ENCODE measurements at places on chromosomes 7 and 10.

GRCh38 chr7:157386979-157387800 is 50.4 kb downstream of the DNAJB6 start:
- peak; percentile 89 for DNase-seq

DNA sequence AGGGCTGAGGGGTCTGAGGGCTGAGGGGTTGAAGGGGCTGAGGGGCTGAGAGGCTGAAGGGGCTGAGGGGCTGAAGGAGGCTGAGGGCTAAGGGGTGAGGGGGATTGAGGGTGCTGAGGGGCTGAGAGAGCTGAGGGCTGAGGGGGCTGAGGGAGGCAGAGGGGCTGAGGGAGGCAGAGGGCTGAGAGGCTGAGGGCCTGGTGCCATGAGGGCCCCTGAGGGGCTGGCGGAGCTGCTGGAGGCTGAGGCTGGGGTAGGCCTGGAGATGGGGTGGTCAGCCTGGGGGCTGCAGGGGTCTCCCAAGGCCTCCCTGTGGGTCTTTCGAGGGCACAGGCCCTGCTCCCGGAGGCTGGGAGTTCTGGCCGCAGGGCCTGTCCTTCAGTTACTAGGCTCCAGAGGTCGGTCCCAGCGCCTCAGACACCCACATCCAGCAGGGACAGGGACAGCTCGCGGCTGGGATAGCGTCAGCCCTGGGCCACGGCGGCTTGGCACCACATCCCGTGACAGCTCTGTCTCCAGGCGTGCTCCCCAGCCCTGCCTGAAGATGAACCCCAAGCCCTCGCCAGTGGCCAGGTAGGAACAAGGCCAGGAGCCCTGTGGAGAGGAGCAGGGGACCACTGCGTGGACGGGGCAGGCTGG is 16.9 kb downstream of the MYO1G start:
- no peak for DNase-seq

GRCh38 chr7:77657427-77658224 is 38.6 kb upstream of the RSBN1L start:
- peak; percentile 31 for DNase-seq

GRCh38 chr7:93955304-93955703 is 33.8 kb downstream of the GNG11 start:
- DNase-seq = no peak

DNA sequence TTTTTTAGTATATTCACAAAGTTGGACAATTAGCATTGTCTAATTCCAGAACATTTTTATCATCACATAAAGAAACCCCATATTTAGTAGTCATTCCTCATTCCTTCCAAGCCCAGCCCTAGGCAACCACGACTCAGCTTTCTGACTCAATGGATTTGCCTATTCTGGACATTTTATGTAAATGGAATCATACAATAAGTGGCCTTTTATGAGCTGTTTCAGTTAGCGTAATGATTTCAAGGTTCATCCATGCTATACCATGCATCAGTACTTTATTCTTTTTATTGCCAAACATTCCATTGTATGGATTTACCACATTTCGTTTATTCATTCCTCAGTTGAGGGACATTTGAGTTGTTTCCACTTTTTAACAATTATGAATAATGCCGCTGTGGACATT is 249.2 kb downstream of the DYNC1I1 start:
- DNase-seq = no peak

DNA sequence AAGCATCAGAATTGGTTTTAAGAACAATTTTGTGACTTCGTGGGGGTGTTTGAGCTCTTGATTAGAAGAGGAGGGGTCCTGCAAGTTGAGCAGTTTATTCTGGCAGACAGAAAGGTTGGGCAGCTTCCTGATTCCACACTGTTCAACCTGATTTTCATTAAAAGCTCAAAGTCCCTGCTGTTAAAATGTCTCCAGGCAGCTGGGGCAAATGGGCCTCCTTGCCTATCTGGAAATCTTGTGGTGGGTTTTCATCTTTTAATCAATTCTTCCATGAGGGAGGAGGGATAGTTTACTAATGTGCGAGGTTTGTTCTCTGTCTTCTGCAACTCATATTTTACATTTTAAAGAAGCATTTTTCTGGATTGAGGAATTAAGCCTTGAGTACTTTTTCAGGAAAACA is 276.7 kb downstream of the NXPH1 start:
- DNase-seq = no peak

DNA sequence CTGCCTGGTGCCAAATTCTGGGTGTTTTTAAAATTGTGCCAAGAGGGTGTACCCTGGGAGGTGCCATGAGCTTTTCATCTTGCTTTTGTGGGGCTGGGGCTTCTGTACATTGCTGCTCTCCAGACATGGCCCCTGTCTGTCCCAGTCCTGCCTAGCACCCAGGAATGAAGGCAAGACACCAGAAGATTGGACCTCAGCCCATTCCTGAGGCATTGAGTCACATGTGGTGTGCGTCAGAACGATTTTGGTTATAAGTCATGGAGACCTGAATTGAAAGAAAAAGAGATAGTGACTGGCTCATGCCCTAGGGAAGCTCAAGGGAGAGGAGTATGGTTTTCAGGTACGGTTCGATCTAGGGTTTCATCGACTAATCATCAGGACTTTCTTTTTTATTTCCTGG is 493.2 kb downstream of the TYW1 start:
- DNase-seq = no peak

GRCh38 chr10:101060951-101061623 is 702 bp upstream of the KAZALD1 start:
- peak; percentile 90 for DNase-seq

- DNase-seq = no peak
Measured at GRCh38 chr7:55050281-55050680, 31.5 kb downstream of the EGFR start.

DNA sequence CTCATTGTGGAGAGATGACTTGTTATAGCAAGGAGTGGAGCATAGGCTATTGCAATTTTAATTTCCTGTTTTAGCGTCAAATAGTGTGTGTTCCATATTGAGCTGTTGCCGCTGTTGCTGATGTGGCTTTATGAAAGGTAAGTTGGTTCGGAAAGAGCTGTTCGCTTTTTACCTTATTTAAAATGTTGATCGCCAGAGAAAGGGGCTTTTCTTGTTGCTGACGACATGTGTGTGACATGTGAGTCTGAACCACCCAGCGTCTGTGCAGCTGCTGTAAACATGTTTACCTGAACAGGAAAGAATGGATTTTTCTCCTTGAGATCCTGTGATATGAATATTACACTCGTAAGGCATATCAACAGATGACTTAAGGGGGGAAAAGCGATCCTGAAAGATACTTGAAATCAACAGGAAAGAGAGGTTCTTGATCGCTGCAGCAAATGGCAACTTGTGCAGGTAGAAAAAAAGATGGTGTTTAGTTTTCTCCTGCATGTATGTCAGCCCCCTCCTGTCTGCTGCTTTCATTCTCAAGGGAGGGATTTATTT is 2.5 kb downstream of the ZEB1 start:
- peak; percentile 50 for DNase-seq

DNA sequence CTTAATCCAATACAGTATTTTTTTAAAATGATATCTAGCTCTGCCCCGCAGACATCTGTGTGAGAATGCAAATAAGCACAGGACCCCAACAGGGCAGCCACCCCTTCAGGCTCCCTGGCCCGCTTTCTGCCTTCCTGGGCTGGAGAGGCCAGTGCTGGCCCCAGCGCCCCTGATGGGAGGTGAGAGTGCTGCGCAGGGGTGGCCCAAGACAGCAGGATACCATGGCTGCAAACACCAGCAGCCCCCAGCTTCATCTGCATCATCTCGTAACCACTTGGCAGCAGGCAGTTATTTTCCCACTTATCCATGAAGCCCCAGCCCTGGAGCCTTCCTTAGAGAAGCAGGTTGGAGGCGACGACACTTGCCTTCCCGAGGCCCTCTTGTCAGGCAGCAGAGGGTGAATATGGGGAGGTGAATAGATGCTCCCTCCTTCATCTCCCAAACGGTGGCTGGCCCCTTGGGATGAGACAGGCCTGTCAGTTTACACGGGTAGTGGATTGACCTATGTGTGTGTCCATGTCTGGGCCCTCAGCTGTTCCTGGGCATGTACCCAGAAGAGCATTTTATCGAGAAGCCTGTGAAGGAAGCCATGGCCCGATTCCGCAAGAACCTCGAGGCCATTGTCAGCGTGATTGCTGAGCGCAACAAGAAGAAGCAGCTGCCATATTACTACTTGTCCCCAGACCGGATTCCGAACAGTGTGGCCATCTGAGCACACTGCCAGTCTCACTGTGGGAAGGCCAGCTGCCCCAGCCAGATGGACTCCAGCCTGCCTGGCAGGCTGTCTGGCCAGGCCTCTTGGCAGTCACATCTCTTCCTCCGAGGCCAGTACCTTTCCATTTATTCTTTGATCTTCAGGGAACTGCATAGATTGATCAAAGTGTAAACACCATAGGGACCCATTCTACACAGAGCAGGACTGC is 71.2 kb downstream of the ALOX5 start:
- no peak for DNase-seq

- DNase-seq = no peak
Measured at GRCh38 chr10:122053314-122053713, 64.4 kb downstream of the TACC2 start.

- DNase-seq = no peak
Measured at GRCh38 chr7:94055963-94056362, 51.8 kb upstream of the BET1 start.

DNA sequence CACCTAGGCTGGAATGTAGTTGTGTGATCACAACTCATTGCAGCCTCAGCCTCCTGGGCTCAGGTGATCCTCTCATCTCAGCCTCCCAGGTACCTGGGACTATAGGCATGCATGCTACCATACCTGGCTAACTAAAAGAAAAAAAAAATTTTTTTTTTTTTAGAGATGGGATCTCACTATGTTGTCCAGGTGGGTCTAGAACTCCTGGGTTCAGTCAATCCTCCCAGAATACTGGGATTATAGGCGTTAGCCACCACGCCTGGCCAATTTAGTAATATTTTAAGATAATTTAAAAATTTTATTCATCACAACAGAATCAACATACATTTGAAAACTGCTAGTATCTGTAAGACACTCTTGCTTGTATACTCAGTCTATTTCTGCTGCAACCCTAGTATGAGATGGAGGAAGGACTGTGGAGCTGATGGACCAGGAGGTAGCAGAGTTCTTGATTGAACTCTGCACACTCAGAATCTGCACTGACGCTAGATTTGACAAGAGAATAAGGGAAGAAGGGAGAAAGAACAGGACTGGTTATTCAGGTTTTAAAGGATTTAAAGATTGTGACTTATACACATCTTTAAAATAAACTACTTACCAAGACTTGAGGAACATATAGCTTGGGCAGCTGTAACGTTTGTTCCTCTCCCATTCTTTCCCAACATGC is 57.6 kb downstream of the VCL start:
- DNase-seq = no peak

GRCh38 chr7:156206174-156206573 is 393.9 kb upstream of the SHH start:
- DNase-seq = no peak

DNA sequence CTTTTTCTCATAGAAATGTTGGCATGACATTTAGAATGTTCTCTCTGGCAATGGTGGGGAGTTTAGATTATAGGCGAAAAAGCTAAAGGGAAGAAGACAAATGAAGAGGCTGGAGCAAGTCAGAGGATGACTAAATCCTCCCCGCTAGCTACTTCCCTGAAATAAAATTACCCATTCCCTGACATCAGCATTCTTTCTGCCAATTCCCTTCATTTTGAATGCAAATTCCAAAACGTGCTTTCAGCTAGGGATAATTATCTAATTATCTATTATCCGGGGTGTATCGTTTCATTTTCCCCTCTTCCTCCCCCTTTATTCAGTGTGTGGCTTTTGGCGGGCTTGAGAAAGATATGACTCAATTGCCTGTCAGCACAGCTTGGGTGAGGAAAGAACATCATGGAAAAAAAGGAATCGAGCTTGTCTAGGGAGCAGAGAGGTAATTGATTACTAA is 672.3 kb downstream of the TNS3 start:
- DNase-seq = peak; percentile 77

GRCh38 chr10:70671619-70672164 is 614 bp upstream of the ADAMTS14 start:
- no peak for DNase-seq

DNA sequence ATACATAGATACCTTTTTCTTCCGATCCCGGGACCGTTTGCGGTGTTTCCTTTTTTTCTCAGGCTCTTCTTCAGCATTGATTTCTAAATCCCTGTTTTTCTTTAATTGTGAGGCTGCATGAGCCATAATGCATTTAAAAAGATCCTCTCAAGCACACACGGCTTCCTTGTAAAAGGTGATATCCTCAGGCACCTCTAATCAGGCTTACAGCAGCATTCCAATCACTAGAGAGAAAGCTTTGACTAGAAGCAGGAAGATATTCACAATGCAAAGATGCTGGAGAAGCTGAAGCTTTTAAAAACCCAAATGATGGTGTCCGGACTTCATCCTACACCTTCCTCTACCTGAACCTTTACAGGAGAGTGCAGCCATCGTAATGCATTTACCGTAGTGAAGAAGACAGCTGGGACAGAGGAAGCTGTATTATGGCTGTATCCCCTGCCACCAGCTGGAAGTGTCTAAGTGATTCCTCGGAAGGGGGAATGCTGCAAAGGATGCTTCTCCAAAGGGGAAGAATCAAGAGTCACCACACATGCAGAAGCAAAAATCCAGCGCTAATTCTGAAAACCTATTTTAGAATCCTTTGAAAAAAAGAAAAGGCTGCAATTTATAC is at the start of gene ANK3:
ANK3 (minus strand) TSS at position 463 of the 613 bp plus-strand sequence; CDS start at position 126, 337 bp downstream.
- DNase-seq = no peak

DNA sequence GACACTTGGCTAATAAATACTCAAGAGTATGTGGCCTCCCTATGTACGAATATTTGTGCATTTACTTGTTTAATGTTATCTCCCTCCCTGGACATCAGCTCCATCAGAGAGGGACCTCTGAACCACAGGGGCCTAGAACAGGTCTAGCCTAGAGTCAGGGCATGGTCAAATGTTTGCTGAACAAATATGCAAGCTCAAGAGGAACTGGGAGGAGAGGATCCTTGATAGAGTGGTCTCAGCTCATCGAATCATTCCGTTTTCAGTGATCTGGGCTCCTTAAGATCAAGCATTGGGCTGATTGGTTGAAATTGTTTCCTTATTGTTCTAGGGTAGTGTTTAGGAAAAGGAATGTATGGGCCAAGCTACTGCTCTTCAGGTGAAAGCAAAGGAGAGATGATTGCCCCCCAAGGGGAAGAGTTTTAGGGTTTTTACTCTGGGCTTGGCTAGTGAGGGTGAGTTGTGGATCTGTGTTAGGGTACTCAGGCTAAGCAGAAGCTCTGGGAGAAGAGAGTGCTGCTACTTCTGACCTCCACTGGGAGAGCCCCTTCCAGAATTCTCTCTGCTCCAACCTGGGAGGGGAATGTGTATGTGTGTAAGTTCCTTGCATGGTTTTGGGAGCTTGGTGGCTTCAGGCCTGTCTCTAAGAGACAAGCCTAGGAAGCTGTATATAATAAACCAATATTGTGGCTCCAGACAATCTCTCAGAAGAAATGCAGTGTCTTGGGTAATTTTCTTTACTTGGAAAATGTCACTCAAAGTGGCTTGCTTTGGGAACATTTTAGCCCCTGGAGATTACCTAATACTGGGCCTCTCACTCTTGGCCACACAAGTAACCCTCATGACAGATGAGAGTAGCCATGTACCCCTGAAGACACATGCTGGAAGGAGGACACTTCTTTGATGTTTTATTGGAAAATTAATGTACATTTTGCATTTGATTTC is 110.0 kb downstream of the EMX2 start:
- no peak for DNase-seq

DNA sequence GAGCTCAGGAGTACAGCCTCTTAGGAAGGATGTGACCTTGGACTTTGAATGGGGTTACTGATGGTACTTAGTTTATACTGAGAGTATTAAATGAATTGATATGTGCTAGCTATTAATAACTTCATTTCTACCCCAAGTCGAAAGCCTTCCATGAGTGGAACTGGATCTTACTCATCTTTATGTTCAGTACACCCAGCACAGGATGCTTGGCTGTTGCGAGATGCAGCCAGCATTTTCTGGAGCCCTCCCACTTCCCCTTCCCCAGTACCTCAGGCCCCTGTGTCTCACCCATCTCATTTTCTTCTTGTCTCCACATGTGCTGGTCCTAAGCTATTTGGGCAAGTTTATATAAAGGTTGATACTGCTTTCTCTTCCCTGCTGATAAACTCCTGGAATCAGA is 7.2 kb downstream of the UPP1 start:
- peak; percentile 31 for DNase-seq
